Aorta (tissue), 5 donors: ENCODE measurements at places on chromosomes 2 and 18. TPM values are rescaled to one million over a fixed set of nuclear protein-coding genes. Genes with fewer than 3 reads are reported as not detected.

Gene SALL3
- not detected for total RNA-seq

DNA sequence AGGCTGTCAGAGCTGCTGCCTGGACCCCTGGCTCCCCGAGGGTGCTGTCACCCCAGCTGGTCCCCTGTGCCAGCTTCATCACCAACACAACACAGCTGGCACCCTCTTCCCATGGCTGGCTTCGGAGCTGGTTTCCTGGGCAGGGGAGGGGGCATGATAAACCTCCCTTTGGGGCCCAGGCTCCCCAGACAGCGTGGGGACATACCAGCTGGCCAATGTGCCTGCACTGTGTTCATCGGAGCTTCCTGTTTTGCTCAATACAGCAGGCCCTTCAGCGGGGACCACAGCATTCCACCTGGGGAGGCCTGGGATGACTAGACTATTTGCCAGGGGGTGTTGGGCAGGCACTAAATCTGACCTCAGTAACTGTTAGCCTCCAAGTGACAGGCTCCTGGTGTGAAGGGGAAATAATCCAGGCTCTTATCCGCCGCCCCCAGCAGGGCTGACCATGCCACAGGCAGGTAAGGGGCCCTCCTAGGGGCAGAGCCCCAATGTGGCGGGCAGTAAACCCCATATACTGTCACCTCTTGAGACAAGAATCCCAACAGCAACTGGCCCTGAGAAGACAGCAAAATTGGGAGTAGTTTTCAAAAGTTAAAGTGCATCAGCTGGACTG lies 44.6 kb downstream of the EMX1 start:
- no peak overlapping the region for H3K4me3 ChIP-seq
- no peaks in the 10 kb centered on the region for H3K4me1 ChIP-seq
- H3K36me3 ChIP-seq, result no peaks in the 10 kb centered on the region
- no peak for DNase-seq
- H3K27ac ChIP-seq, result no peak overlapping the region
- no peaks in the 10 kb centered on the region for H3K27me3 ChIP-seq

DNA sequence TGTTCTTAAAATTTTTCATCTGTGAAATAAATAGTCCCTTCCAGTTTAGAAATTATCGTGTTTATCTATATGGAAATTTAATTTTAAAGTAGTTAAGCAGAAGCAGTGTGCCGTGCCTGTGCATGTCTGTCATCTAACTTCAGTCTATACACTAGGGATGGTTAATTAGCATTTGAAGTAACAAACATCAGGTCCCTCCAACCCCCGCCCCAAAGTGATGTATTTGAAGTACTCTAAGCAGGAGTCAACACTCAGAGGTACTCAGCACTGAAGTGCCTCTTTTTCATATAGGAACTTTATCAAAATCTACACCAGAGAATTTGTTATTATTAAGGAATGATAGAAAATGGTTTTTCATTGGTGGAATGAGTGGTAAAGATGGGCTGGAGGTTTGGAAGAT lies 33.0 kb downstream of the LANCL1 start:
- H3K4me1 ChIP-seq, result no peaks in the 10 kb centered on the region
- no peaks in the 10 kb centered on the region for H3K27me3 ChIP-seq
- H3K4me3 ChIP-seq, result no peak overlapping the region

DNA sequence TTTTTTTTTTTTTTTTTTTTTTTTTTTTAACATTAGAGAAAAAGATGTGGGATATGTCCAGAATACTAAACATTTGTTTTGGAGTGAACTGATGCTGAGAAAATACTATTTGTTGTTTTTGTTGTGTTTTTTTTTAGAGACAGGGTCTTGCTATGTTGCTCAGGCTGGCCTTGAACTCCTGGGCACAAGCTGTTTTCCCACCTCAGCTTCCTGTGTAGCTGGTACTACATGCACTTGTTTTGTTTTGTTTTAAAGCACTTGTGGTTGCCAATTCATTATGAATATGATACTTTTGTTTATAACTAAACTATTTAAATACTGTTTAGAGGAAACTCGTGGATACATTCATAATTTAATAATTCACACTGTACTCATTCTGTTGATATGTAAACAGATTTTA lies 33.4 kb upstream of the DYSF start:
- H3K27ac ChIP-seq, result no peak overlapping the region
- H3K36me3 ChIP-seq, result no peaks in the 10 kb centered on the region

GRCh38 chr2:162416446-162416845 lies 72.5 kb downstream of the GCA start:
- no peak for DNase-seq
- H3K4me1 ChIP-seq, result no peaks in the 10 kb centered on the region
- no peaks in the 10 kb centered on the region for H3K27me3 ChIP-seq
- H3K36me3 ChIP-seq, result no peaks in the 10 kb centered on the region
- H3K27ac ChIP-seq, result no peak overlapping the region
- H3K4me3 ChIP-seq, result no peak overlapping the region

Gene KCTD1
- 10.7 TPM for total RNA-seq

GRCh38 chr2:28598484-28598883 lies 102.6 kb downstream of the PLB1 start:
- peak; percentile 68 for DNase-seq
- H3K36me3 ChIP-seq, result no peaks in the 10 kb centered on the region
- H3K4me1 ChIP-seq, result peaks cover 1% of the 10 kb centered on the region
- H3K27ac ChIP-seq, result peak overlapping the region; percentile 84
- H3K27me3 ChIP-seq, result no peaks in the 10 kb centered on the region
- H3K4me3 ChIP-seq, result no peak overlapping the region

Gene NT5DC4
- 0.23 TPM for total RNA-seq

Gene SAG
- not detected for total RNA-seq

DNA sequence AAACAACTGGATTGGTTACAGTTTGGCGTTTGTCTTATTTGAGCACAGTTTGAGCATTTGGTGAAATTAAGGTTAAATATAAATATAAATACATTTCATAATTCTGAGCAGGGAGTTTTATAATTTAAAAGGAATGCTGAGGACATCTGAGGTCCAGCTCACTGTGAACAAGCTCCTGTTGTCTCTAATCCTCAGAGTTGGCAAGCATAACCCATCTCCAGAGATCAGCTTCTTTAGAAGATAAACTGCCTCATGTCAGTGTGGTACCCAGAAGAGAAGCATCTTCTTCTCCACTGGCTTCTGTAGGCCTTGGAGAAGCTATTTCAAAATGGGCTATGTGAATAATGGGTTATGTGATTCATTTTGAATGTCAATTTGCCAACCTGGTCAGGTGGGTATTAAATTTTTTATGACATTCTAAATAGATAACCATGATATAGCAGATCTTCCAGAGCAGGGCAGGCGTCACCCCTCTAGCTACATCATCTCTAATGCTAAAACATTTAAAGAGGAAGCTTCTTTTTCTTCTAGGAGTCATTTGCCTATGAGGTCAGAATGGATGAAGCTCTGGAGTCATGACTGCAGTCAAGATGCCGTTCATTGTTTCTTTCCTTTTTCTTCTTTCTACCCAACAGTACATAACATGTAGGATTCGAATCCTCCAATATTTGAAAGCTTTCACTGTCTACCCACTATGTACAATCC lies 324.0 kb downstream of the RNF144A start:
- H3K4me1 ChIP-seq, result no peaks in the 10 kb centered on the region
- no peak overlapping the region for H3K27ac ChIP-seq
- no peak overlapping the region for H3K4me3 ChIP-seq
- no peaks in the 10 kb centered on the region for H3K36me3 ChIP-seq
- H3K27me3 ChIP-seq, result no peaks in the 10 kb centered on the region

GRCh38 chr2:164182116-164182627 lies 439.1 kb downstream of the GRB14 start:
- H3K27ac ChIP-seq, result no peak overlapping the region
- no peaks in the 10 kb centered on the region for H3K27me3 ChIP-seq
- DNase-seq, result no peak
- no peak overlapping the region for H3K4me3 ChIP-seq

- DNase-seq, result no peak
- H3K4me3 ChIP-seq, result no peak overlapping the region
- H3K27me3 ChIP-seq, result no peaks in the 10 kb centered on the region
- no peaks in the 10 kb centered on the region for H3K36me3 ChIP-seq
- H3K4me1 ChIP-seq, result no peaks in the 10 kb centered on the region
These were observed 110.3 kb downstream of the KCNF1 start for GRCh38 chr2:11022064-11022463.

DNA sequence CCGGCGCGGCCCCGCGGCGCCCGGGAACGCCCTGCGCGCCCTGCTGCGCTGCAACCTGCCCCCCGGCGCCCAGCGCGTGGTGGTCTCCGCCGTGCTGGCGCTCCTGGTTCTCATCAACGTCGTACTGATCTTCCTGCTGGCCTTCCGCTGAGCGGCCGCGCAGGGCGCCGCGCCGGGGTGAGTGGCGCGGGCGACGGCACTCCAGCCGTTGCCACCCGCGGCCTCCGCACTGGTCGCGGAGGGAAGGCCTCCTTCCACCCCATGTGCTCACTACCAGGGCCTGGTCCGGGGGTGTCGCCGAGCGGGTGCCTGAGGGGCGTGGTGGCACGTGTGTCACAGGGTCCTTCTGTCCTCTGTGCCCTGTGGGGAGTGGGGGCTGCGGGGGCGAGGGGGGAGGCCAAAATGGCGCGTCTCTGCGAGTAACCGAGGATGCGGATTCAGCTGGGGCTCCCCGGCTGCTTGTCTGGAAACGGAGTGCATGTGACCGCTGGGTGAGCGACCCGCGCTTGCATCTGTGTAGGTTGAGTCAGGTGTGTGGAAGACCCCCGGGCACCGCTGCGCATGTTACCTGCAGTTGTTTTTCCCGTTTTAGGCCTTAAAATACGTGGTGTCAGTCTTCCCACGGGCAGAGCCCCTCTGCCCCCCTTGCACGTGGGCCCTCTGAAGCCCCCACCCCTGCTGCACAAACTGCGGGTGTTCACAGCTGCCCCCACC lies 58.0 kb downstream of the FAM168B start:
- no peak overlapping the region for H3K27ac ChIP-seq
- H3K4me1 ChIP-seq, result no peaks in the 10 kb centered on the region
- H3K36me3 ChIP-seq, result no peaks in the 10 kb centered on the region
- DNase-seq, result no peak
- peak overlapping the region; percentile 28 for H3K4me3 ChIP-seq

Gene MFSD2B
- total RNA-seq, result 0.42 TPM

Gene CYP27C1
- 0.16 TPM for total RNA-seq

- H3K27ac ChIP-seq, result no peak overlapping the region
- no peaks in the 10 kb centered on the region for H3K4me1 ChIP-seq
- H3K4me3 ChIP-seq, result no peak overlapping the region
- no peaks in the 10 kb centered on the region for H3K27me3 ChIP-seq
- no peak for DNase-seq
These were observed 79.8 kb downstream of the SGPP2 start for GRCh38 chr2:222504191-222504590.

GRCh38 chr2:112310906-112311305 lies 35.5 kb downstream of the ZC3H6 start:
- no peak overlapping the region for H3K27ac ChIP-seq
- no peak overlapping the region for H3K4me3 ChIP-seq
- H3K36me3 ChIP-seq, result no peaks in the 10 kb centered on the region
- no peaks in the 10 kb centered on the region for H3K27me3 ChIP-seq
- no peak for DNase-seq

DNA sequence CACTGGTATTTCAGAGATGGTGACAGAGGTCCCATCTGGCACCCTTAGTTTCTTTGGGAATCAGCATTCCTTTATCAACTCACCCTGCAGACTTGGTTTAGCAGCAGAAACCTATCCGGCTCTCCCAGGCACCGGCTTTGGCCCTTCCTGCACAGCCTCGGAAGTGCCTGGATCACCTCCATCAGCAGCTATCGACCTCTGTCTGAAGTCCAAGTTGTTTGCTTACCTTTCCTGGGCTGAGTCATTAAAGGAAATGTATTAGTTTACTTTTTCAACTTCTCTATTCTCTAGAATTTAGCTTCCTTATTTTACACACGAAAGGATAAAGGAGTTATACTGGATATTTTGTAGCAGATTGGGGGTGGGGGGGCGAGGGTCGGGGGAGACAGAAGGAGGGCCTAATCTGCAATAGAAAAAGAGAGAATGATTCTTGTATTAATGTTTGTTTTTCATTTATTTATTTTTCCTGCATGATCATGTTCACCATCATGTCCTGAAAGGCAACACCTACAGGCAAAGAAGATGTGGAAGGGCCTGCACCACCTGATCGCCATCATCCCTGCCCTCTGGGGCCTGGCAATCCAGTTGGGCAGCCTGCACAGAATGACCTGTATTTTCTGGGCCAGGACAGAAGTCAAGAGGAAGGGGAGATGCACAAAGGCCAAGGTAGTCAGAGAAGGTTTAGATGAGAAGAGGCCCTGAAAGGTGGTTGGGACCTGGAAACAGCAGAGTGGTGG lies 22.1 kb upstream of the MAT2A start:
- H3K27me3 ChIP-seq, result no peaks in the 10 kb centered on the region
- H3K4me3 ChIP-seq, result no peak overlapping the region
- no peak overlapping the region for H3K27ac ChIP-seq
- DNase-seq, result no peak
- no peaks in the 10 kb centered on the region for H3K4me1 ChIP-seq

Gene B4GALT6
- total RNA-seq, result 8.4 TPM

DNA sequence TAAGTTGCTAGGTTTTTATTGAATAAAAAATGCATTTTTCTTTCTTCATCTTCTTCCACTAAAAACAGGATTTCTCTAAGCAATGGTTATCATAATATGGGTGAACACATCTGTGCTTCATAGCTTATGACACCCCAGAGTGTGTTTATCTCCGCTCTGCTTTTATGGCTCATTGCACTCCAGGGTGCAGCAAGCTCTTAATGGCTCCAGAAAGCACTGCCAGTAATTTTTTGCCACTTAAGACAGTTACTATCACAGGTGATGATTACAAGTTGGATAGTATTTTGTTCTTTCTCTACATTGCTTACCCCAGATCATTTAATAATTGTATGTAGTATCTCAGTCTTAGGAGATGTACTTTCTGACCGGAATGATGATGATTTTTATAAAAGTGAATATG lies 239.3 kb upstream of the CDH20 start:
- H3K36me3 ChIP-seq, result no peaks in the 10 kb centered on the region
- no peak overlapping the region for H3K4me3 ChIP-seq

- DNase-seq, result no peak
- H3K27me3 ChIP-seq, result no peaks in the 10 kb centered on the region
- no peaks in the 10 kb centered on the region for H3K4me1 ChIP-seq
- H3K27ac ChIP-seq, result peak overlapping the region; percentile 26
- H3K36me3 ChIP-seq, result no peaks in the 10 kb centered on the region
- H3K4me3 ChIP-seq, result peak overlapping the region; percentile 99
These were observed 284 bp downstream of the TIMM21 start for GRCh38 chr18:74148543-74149070.

Gene CPLX4
- total RNA-seq, result not detected

DNA sequence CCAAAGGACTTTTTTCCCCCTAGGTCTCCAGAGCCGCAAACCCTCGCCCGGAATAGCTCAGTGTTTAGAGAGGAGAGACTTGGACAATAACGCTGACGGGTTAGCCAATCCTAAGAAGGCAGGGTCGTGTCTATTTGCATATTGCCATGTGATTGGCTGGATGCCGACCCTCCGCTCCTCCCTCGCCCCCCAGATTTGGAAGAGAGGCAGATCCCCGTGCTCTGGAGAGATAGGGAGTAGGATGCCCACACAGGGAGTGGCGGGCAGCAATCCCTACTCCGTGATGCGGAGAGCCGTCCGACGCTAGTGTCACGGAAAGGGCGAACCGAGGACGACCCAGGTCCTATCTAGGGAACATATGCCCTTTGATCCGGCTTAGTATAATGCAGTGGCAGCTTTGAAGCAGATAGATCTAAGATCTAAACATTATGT lies 1.4 kb downstream of the WNT6 start:
- no peak overlapping the region for H3K27ac ChIP-seq
- H3K4me3 ChIP-seq, result no peak overlapping the region
